NCI-H2227 treated with DMSO at 0.1 percent for 48 hours (cell line): ENCODE measurements at places on chromosomes 2 and 18.

DNA sequence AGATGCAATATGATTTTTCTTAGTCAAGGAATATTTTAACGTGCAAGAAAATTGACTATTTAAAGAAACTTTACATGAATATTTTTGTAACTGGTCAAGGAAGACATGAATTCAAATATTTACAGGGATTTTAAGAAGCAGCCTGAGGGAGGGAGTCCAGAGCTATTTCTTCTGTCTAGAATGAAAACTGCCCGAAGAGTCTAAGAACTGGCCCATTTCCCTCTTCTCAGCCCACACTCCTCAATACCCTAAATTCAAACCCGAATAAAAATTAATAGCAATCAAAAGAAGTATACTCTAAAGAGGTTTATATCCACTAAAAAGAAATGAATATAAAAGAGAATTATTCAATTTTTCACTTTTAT, 6.5 kb upstream of the NDUFV2 start:
- no peak for DNase-seq

DNA sequence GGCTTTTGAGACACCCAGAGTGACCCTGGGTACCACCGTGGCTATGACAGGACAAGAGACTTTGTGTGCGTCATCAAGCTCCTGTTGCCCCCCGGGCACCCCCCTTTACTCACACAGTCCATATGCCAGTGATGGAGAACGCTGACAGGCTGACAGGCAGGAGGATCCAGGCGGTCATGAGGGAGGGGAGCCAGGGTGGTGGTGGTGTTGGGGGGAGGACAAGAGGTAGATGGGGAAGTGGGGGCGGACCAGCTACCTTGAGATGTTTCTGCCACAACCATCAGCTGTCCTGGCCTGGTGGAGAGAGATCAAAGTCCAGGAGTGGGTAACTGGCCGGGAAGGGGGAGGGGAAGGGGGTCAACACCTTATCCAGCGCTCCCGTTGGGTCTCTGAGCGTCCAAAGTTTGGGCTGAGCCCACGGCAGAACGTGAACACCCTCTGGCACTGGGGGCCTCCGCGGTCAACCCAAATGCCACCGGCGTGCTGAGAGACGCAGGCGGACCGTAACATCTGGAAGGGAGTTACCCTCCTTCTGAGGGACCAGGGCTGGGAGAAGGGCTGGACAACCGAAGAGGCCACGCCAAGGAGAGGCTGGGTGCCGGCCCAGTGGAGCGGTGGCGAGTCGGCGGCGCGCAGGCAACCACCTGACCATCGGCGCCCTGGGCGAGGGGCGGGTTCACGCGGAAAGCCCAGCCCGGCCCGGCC, 575 bp downstream of the TMEM150A start:
- DNase-seq, result no peak

DNA sequence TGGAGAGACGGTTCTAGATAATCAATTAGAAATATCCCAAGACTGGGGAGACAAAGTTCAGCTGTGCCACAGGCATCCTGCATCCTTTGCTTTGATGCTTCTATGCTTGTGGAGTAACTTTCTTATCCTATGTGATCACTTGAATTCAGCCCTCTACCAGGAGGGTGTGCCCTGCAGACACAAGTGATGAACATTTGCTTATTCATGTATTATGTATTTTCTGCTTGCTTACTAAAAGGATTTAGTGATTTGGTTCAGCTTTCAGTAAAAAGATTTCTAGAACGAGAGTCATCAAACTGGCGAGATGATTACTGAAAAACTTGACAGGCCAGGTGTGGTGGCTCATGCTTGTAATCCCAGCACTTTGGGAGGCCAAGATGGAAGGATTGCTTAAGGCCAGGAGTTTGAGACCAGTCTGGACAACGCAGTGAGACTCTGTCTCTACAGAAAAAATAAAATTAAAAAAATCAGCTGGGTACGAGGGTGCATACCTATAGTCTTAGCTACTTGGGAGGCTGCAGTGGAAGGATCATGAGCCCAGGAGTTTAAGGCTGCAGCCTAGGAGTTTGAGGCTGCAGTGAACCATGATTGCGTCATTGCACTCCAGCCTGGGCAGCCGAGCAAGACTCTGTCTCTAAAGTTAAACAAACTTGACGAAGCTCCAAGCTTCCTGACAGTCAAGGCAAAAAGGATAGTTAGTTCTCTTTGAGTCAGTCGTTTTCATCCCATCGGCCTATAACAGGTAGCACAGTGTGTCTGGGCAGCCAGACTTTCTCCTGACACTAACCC, 13.3 kb downstream of the HK2 start:
- no peak for DNase-seq

GRCh38 chr2:120764991-120765677, 29.5 kb downstream of the GLI2 start:
- no peak for DNase-seq

DNA sequence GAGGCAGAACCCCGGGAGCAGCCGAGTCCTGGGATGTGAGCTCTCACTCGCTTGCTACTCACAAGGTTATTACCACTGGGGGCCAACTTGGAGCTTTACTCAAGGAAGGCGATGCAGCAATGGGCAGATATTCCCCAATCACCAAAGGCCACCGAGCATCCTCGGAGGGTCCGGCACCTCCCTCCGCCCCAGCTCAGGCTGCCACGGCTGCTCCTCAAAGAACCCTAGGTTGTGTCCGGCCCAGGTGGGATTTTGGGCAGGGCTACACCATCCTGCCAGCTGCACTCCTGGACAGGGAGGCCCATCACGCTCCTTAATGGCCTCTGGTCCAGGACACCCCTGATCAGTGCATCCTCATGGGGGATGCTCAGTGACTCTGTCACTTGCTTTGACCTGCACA, 24.8 kb downstream of the FBLN7 start:
- no peak for DNase-seq

DNA sequence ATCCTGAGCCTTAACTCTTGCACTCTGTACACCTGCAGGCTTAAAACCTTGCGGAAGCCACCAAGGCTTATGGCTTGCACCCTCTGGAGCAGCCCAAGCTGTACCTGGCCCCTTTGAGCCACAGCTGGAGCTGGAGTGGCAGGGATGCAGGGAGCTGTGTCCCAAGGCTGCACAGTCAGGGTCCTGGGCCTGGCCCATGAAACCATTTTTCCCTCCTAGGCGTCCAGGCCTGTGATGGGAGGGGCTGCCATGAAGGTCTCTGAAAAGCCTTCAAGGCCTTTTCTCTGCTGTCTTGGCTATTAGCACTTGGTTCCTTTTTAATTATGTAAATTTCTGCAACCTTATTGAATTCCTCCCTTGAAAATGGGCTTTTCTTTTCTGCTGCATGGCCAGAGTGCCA, 56.4 kb downstream of the FAM124B start:
- no peak for DNase-seq

DNA sequence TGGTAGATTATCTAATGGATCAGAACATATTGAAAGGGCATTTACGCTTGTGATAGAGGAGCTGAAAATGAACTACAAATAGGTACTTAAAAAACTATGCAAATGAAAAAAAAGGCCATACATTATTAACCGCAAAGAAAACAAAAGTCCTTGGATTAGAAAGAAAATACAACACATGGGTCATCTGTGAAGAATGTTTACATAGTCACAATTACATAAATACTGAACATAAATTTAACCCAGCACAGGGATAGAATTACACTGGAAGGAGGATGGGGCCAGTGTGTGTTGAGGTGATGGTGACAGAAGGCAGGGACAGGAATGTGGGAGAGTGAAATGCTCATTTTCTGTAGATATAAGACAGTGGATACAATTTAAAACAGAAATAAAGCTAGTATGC, 6.6 kb downstream of the NTSR2 start:
- no peak for DNase-seq

DNA sequence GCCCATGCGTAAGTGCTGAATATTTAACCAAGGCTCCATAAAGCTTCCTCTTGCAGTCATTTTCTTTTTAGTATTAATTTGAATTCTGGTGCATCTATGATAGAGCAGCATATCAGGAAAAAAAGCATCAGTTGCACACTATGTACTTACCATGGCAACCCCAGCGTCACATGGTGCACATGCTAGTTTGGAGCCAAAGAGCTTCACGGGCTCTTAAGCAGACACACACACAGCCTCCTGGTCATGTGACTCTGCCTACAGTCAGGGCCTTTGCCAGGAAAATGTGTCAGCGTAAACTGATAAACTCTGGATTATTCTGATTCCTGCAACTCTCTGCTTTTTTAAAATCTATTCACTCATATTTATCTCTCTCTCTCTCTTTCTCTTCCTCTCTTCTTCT, 30.2 kb downstream of the NYAP2 start:
- peak; percentile 39 for DNase-seq

GRCh38 chr18:6732952-6733351, 3.4 kb downstream of the ARHGAP28 start:
- DNase-seq, result no peak
